ENCODE measurements at places on chromosomes 13 and 19. TPM values are rescaled to one million over a fixed set of nuclear protein-coding genes. Genes with fewer than 3 reads are reported as not detected.

DNA sequence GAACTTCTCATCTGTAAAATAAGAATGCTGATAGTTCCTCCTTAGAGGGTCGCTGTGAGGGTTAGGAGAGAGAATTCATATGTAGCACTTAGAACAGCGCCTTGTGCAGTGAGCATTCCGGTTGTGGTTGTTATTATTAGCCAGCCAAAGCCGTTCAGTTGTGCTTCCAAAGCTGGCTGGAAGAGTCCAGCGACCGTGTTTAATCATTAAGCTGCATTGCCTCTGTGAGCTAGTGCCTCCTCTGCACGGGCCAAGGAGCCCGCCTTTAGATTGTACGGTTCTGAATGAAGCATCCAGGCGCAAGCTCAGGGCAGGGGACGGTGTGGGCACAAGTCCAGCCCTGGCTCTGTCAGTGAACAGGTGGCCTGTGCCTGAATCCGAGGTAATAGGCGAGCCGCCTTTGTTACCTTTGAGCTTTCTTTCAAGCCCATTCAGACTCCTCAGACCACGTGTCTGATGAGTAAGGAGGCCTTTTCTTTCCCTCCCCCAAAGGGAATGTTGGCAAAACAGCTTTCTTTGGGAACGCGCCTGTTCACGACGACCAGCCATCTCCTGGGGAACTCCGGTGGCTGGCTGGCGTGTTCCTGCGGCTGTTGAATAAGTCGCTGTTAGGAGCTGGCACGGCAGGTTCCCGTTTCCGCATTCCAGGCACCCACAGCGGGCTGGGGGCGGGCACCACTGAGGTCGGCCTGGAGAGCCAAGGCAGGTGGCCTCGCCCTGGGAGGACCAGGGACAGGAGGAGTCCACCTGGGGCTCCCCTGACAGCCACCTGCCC, 25.1 kb downstream of the SIPA1L3 start:
- no peaks in the 10 kb centered on the region for H3K36me3 ChIP-seq
- no peaks in the 10 kb centered on the region for H3K27me3 ChIP-seq
- peak overlapping the region; percentile 64 for H3K27ac ChIP-seq
- peak; percentile 76 for DNase-seq
- H3K4me1 ChIP-seq: peaks cover 15% of the 10 kb centered on the region

- peaks cover 7% of the 10 kb centered on the region for H3K36me3 ChIP-seq
- no peaks in the 10 kb centered on the region for H3K27me3 ChIP-seq
- H3K4me3 ChIP-seq: no peak overlapping the region
- no peak for DNase-seq
- H3K27ac ChIP-seq: no peak overlapping the region
These were observed 15.4 kb downstream of the CARS2 start for GRCh38 chr13:110690516-110690915.

GRCh38 chr13:95920485-95920884, 132.7 kb downstream of the UGGT2 start:
- no peak for DNase-seq
- no peaks in the 10 kb centered on the region for H3K27me3 ChIP-seq
- no peaks in the 10 kb centered on the region for H3K36me3 ChIP-seq
- no peak overlapping the region for H3K27ac ChIP-seq
- peaks cover 6% of the 10 kb centered on the region for H3K4me1 ChIP-seq

GRCh38 chr13:39498471-39499114, 104.4 kb downstream of the LHFPL6 start:
- H3K4me1 ChIP-seq: no peaks in the 10 kb centered on the region
- no peak overlapping the region for H3K4me3 ChIP-seq
- DNase-seq: no peak
- H3K36me3 ChIP-seq: no peaks in the 10 kb centered on the region
- H3K27me3 ChIP-seq: no peaks in the 10 kb centered on the region

GRCh38 chr19:40714441-40715299, 2.0 kb downstream of the COQ8B start:
- H3K36me3 ChIP-seq: no peaks in the 10 kb centered on the region
- peaks cover 5% of the 10 kb centered on the region for H3K4me1 ChIP-seq
- H3K27me3 ChIP-seq: no peaks in the 10 kb centered on the region
- peak overlapping the region; percentile 74 for H3K4me3 ChIP-seq
- peak; percentile 96 for DNase-seq

GRCh38 chr13:44048326-44048725, 168.6 kb downstream of the LACC1 start:
- no peaks in the 10 kb centered on the region for H3K36me3 ChIP-seq
- DNase-seq: no peak
- peaks cover 37% of the 10 kb centered on the region for H3K27me3 ChIP-seq
- no peaks in the 10 kb centered on the region for H3K4me1 ChIP-seq
- H3K4me3 ChIP-seq: no peak overlapping the region
- H3K27ac ChIP-seq: no peak overlapping the region

DNA sequence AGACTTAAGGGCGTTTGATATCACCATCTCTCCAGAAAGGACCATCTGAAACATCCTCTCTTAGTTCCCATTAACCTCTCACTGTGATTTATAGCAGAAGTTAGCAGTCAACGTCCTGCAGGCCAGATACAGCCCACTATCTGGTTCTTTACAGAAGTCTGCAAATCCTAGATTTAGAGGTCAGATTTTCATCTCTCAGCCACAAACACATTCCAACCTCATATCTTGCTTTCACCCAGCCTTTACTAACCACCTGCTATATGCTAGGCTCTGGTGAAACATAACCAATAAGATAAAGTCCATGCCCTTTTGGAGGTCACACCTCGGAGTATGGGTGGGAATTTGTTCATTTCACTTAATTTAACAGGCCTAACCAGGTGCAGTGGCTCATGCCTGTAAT, 76.8 kb upstream of the CACNA1A start:
- no peak for DNase-seq
- H3K4me3 ChIP-seq: no peak overlapping the region
- no peaks in the 10 kb centered on the region for H3K4me1 ChIP-seq
- no peaks in the 10 kb centered on the region for H3K36me3 ChIP-seq

GRCh38 chr13:102830646-102831045, 15.2 kb upstream of the ERCC5 start:
- H3K4me3 ChIP-seq: no peak overlapping the region
- H3K27me3 ChIP-seq: no peaks in the 10 kb centered on the region
- no peak for DNase-seq
- peaks cover 11% of the 10 kb centered on the region for H3K36me3 ChIP-seq
- H3K27ac ChIP-seq: no peak overlapping the region

DNA sequence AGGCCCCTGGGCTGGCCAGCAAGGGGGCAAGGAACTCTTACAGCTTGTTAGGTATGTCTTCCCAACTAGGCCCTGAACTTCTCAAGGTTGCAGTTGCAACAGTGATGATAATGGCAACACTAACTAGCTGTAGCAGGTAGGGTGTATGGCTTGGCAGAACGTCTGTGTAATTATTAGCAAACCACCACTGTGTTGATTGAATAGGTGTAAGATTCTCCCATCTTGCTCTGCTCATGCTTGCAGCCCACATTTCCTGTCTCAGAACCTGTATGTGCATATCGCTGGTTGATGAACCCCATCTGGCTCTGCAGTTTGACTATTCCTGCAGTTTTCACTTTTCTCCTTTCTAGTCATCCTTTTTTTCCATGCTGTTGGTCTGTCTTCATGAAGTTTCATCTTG, 178.8 kb downstream of the KATNAL1 start:
- H3K4me3 ChIP-seq: no peak overlapping the region
- H3K27ac ChIP-seq: no peak overlapping the region
- no peaks in the 10 kb centered on the region for H3K36me3 ChIP-seq
- DNase-seq: no peak
- H3K4me1 ChIP-seq: peaks cover 18% of the 10 kb centered on the region

- H3K27me3 ChIP-seq: no peaks in the 10 kb centered on the region
- peak; percentile 58 for DNase-seq
- peaks cover 10% of the 10 kb centered on the region for H3K4me1 ChIP-seq
- H3K27ac ChIP-seq: peak overlapping the region; percentile 87
- H3K4me3 ChIP-seq: peak overlapping the region; percentile 83
- no peaks in the 10 kb centered on the region for H3K36me3 ChIP-seq
These were observed 47.1 kb downstream of the TGDS start for GRCh38 chr13:94548821-94549231.

GRCh38 chr13:38412266-38412665, 62.6 kb downstream of the UFM1 start:
- H3K36me3 ChIP-seq: no peaks in the 10 kb centered on the region
- H3K27ac ChIP-seq: no peak overlapping the region
- H3K4me3 ChIP-seq: no peak overlapping the region
- no peak for DNase-seq

- DNase-seq: no peak
- no peaks in the 10 kb centered on the region for H3K27me3 ChIP-seq
- no peak overlapping the region for H3K4me3 ChIP-seq
- no peak overlapping the region for H3K27ac ChIP-seq
- no peaks in the 10 kb centered on the region for H3K4me1 ChIP-seq
These were observed 190.0 kb downstream of the MZT1 start for GRCh38 chr13:72537395-72537780.

DNA sequence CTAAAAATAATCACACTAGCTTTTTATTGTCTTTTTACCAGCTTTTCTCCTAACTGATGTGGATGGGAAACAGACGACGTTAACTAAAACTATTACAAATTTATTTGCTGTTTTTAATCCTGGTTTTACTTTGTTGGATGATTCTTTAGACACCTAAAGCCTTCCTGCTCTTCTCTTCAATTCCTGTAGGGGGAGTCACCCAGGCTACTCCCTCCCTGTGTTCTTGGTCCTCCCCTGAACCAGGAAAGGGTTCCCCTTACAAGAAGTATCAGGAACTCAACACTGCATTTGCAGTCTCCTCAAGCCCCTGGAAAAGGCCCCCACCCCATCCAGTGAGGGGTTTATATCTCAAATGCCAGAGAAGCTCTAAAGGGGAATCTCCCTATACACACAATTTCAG, 206.1 kb downstream of the SUCLA2 start:
- no peak overlapping the region for H3K4me3 ChIP-seq
- H3K27ac ChIP-seq: no peak overlapping the region
- no peaks in the 10 kb centered on the region for H3K36me3 ChIP-seq
- peak; percentile 51 for DNase-seq
- H3K27me3 ChIP-seq: no peaks in the 10 kb centered on the region

GRCh38 chr19:48950159-48950558, 4.5 kb upstream of the BAX start:
- no peaks in the 10 kb centered on the region for H3K4me1 ChIP-seq
- H3K4me3 ChIP-seq: no peak overlapping the region
- H3K36me3 ChIP-seq: no peaks in the 10 kb centered on the region
- DNase-seq: no peak

DNA sequence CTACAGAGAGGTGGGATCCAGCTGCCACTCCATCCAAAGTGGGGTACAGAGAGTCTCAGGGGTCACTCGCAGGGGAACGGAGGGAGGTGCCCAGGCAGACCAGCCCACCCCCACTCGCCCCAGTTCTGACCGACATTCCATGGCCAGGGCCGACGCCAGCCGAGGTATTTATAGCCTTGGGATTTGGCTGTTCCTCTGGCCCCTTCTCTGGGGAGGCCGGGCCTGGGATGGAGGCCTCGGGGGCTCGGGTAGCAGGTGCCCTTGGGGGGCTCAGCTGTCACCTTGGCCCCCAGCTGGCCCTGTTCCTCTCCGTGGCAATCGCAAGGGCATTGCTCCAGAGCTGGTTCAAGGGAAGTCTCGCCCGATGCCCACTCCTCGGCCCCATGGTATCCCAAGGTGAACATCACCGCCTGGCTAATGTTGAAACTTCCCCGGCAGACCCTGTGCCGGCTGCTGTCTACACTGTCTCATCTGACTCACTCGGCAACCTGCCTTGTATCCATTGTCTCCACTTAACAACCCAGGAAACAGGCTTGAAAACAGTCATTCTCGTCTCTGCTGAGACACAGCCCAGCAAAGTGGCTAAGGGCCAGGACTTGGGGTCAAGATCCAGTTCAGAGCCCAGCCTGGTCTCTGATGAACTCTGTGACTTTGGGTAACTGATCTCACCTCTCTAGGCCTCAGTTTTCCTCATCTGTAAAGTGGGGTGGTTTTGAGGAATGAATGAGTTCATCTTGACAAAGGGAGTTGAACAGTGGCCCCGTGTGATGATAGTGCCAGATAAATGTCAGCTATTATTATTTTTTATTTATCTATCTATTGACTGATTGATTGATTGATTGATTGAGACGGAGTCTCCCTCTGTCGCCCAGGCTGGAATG, 9.7 kb downstream of the PRKACA start:
- peaks cover 5% of the 10 kb centered on the region for H3K4me1 ChIP-seq
- H3K36me3 ChIP-seq: peaks cover 8% of the 10 kb centered on the region
- no peak overlapping the region for H3K4me3 ChIP-seq
- DNase-seq: peak; percentile 59

DNA sequence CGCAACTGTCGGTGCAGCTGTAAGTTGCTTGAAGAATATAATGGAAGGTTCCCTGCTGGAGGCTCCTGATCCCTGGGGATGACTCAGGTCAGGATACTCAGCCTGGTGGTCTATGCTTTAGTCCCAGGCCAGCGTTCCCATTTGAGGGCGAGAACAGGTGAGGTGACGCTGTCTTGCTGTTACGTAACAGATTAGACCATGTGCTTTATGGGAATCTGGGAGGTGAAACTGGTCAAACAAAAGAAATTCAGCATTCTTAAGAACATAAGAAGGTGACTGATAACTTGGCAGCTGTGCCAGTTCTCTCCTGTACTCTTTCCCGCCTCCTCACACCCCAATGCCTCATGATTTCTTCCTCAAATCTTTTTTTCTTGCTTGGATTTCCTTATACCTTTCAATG, at the start of gene CXCL17:
Gene CXCL17 (minus strand): TSS at position 114 of the 400 bp plus-strand sequence. CDS start 114 bp downstream, outside the sequence.
- no peak within 1 kb of the TSS for H3K27ac ChIP-seq
- peaks cover 9% of the 10 kb centered on the region for H3K27me3 ChIP-seq
- H3K4me3 ChIP-seq: no peak within 1 kb of the TSS
- no peaks in the 10 kb centered on the region for H3K36me3 ChIP-seq

DNA sequence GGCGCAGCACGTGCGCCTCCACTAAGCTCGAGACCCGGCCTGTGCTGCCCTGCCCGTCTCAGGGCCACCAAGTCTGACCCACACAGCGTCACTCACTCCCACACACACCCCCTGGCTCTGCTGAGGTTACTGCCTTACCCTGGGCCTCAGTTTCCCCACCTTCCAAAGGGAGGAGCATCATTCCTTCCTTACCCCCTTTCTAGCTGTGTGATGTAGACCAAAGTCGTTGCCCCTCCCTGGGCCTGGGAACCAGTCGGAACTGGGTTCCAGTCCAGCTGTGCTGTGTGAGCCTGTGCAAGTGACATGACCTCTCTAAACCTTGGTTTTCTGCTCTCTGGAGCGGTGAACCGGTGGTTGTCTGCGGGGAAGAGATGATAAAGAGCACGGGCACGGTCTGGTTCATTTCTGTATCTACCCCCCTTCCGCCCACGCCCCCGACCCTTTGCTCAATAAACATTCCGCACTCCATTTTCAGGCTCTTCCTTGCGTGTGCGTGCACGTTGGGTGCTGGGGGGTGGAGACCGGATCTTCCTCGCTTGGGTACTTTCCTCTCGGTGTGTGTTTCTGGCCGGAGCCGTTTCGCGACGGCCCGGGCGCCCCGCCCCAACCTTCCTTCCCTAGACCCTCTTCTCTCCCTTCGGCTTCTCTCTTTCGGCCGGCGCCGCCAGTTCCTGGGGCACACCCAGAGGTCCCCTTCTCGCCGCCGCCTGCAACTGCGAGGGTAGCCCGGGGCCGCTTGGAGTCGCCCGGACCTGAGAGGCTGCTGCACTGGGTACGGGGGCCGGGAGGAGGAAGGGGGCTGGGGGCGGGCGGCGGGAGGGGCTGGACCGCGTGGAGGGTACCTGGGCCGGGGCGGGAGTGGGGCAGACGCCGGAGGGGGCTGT, at the start of gene ZNF581:
Gene ZNF581 (plus strand): TSS at position 647 of the 884 bp plus-strand sequence. CDS start 923 bp downstream, outside the sequence.
- no peaks in the 10 kb centered on the region for H3K27me3 ChIP-seq
- DNase-seq: peak; percentile 87
- peaks cover 24% of the 10 kb centered on the region for H3K4me1 ChIP-seq
- H3K27ac ChIP-seq: peak within 1 kb of the TSS; percentile 80
- peaks cover 10% of the 10 kb centered on the region for H3K36me3 ChIP-seq

Gene KIR3DL2
- not detected for polyA plus RNA-seq

Gene FARSA
- 79.9 TPM for polyA plus RNA-seq

Gene APBA3
- polyA plus RNA-seq: 18.9 TPM

Gene NAPSA
- polyA plus RNA-seq: 0.15 TPM

Gene TEX29
- polyA plus RNA-seq: 0.75 TPM

Gene KLK13
- polyA plus RNA-seq: 0.25 TPM

Gene ZNF530
- 2.4 TPM for polyA plus RNA-seq

Gene CARS2
- 96.7 TPM for polyA plus RNA-seq
